ENCODE measurements at places on chromosomes 5 and 9.

GRCh38 chr5:170131235-170131634, 25.5 kb downstream of the FOXI1 start:
- no peak for DNase-seq

GRCh38 chr5:170293273-170293672, 4.3 kb downstream of the LCP2 start:
- DNase-seq: no peak

DNA sequence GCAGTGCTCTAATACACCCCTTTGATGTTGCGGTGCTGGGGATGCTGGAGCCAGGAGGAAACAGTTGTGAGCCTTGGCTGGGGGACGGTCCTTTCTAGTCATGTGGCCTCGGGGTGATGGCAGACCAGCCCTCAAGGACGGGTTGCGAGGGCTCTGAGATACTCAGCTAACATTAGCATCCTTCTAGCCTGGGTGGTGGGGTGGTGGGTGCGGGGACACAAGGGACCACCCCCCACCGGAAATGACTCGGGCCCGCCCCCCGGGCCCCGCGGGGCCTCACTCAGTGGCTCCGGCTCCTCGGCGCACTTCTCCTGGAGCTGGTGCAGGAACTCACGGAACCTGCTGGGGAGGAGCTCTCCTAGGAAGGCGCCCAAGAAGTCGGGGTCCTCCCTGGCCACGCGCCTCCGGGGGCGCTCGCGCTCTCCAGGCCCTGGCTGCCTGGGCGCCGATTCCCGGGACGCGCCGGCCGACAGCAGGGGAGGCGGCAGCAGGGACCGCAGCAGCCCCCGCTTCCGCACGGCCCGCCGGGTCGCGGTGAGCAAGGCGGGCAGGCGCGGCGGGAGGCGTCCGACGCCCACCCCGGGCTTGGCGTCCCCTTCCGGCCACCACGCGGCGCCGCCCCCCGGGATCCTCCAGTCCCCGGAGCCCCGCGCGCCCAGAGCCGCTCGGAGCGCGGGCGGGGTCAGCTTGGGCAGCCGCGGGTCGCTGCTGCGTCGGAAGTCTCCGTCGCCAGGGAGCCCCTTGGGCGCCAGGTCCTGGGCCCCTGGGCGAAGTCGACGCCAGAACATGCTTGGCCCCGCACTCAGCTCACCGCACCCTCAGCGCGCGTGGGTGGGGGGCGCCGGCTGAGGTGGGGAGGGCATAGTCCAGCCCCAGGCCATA, 873 bp downstream of the C9orf50 start:
- DNase-seq: no peak

- DNase-seq: no peak
These were observed 155.6 kb downstream of the EPB41L4A start for GRCh38 chr5:112263469-112263868.

- no peak for DNase-seq
These were observed 71.2 kb downstream of the SHC3 start for GRCh38 chr9:89107406-89107805.

GRCh38 chr5:73450672-73451223, 2.2 kb upstream of the FOXD1 start:
- DNase-seq: no peak

DNA sequence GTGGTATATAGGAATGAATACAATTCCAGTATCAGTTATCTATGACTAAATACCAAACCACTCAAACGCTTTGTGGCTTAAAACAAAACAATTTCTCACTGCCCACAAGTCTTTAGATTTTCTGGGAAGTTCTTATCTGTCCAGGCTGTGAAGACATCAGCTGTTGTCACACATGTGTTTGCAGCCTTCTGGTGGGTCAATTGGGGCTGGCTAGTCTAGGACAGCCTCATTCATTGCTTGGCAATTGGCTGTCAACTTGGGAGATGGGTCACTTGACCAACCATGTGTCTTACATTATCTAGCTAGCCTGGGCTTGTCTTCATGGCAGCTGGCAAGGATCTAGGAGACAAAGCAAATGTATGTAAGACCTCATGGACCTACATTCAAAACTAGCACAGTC, 53.8 kb upstream of the PAPPA start:
- DNase-seq: peak; percentile 36

DNA sequence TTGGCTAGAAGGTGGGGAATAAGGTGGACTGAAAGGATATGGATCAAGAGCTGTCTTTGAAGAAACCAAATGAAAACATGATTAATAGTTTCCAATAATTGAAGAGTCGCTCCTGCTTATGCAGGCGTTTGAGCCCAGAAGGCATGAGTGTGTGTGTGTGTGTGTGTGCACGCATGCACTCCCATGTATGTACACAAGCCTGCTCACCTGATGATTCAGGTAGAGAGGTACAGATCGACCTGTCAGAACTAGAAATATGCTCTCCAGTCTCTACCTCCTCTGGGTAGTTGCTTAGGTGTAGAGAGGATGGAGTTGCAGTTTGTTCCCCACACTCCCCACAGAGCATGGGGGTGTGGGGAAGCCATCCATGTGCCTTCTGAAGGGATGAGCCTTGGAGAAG, 1.1 kb upstream of the FGF1 start:
- no peak for DNase-seq

GRCh38 chr9:36151316-36152210, 15.0 kb downstream of the GLIPR2 start:
- DNase-seq: peak; percentile 60

DNA sequence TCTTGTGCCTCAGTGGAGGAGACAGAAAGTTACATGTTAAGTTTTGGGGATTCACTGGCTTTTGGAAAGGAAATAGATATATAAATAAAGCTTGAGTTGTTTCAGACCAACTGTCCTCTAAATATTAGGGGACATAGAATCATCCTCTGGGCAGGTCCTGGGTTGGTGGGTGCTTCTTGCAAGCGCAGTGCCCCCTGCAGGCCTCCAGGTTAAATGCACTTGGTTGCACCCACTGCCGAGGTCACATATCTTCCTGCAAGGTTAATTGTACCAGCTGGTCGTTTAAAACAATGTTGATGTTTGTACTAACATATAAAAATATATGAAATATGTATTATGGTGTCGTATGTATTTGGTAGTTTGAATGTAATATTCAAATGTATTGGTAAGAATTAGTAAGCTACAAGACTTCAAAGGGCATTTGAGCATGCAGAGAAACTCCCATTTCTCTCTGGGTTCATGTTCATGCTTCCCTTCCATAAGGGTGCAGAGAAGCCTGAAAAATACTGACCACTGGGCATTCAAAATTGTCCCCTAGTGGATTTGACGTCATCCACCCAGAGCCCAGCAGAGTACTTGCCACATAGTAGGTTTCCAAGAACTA, 87.0 kb downstream of the ZNF618 start:
- peak; percentile 39 for DNase-seq

- peak; percentile 43 for DNase-seq
These were observed 13.5 kb downstream of the IL12B start for GRCh38 chr5:159316519-159317383.

GRCh38 chr9:95009459-95009858, 283.0 kb downstream of the AOPEP start:
- DNase-seq: no peak

- peak; percentile 79 for DNase-seq
These were observed 11.9 kb downstream of the LPCAT1 start for GRCh38 chr5:1511651-1512540.

GRCh38 chr9:94971378-94972131, 245.1 kb downstream of the AOPEP start:
- no peak for DNase-seq

Data from HFFc6 (cell line).